ENCODE measurements at places on chromosomes 3 and 15. TPM values are rescaled to one million over a fixed set of nuclear protein-coding genes. Genes with fewer than 3 reads are reported as not detected.
A peak's percentile ranks its signal among the peaks of the same experiment; 100 is the strongest.

The GATM gene
- total RNA-seq, result 12.2 TPM

- DNase-seq, result no peak
These were observed 249.0 kb downstream of the NFKBIZ start for GRCh38 chr3:102098130-102098885.

DNA sequence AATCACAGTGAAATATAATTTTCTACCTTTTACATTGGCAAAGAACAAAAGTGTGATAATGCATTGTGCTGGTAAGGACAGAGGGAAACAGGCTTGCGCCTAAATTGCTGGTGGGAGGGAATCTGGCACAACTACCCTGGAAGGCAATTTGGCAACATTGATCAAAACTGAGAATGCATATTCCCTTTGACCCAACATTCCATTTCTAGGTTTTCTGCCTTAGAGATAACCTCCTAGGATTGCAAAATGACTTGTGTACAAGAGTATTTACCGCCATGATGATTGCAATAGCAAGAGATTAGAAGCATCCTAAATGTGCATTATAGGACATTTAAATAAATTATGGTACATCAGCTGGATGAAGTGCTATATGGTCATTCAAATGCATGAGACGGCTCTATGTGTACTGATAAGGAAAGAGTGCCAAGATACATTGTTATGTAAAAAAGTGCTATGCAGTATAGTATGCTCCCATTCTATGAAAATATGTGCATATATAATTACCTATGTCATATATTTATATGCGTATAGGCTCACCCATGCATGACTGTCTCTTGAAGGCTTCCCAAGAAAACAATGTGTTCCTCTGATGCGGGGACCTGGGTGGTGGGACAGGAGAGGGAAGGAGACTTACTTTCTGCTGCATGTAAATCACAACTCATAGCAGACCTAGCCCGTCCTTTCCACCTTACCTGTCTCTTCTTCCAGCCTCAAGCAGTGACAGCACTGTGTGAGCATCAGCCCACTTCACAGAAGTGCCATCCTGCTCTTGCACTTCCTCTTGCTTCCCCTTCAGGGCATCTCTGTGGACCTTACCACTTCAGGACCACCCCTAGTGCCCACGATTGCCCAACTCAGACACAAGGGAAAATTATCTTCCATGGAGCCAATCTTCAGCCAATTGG, 249.9 kb upstream of the TLE3 start:
- no peak for DNase-seq

DNA sequence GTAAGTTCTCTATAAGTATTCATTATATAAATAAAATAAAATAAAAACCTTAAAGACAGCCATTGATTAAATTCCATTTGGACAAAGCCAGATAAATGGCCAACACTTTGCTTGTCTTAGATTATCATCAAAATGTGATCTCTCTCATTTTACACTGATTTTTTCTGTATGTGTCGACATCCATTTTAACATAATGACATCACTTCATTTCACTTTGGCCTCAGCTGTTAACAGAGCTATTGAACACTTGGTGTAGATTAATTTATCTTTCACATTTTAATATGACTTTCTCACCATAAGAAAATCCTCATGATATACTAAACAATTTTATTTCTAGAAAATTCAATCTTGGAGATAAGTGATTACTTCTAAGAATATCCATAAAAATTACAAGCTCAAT, 198.1 kb downstream of the MECOM start:
- DNase-seq, result no peak

The NCKIPSD gene
- 10.2 TPM for total RNA-seq

The PLCL2 gene
- total RNA-seq, result 7.9 TPM

- peak; percentile 25 for DNase-seq
These were observed 124.5 kb downstream of the TLE3 start for GRCh38 chr15:69973102-69973714.

DNA sequence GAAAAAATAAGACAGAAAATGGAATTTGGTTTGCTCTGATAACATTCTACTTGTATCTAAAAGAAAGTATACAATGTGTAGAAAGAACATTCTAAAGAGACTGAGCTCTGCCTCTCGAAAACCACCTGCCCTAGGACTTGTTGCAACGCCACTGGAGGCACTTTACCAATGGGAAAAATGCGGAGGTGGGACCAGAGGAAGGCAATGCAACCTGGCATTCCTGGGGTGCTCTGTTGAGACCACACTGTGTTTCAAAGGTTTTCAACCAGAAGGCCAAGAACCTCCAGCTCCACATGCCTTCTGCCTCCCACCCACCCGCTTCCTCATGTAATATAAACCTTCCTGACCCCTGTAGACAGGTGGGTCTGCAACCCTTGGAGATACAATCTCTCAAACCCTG, 4.5 kb downstream of the PROK2 start:
- DNase-seq, result peak; percentile 7

DNA sequence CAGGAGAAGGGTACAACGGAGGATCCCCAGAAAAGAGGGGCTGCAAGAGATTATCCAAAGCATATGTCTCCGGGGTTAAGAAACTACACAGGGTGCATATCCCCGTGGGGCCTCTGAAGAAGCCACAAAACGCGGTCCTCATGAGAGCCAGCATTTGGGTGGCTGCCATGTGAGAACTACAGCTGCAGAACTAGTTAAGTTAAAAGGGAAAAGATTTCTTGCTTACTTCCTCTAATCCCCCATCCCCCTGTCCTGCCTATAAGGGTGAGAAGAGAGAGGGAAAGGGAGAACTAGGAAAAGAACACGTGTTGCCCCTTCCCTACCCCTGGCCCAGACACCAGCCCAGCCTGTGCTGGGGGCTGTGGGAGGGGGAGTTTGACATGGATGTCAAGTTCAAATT, 70.4 kb upstream of the PCSK6 start:
- peak; percentile 59 for DNase-seq

DNA sequence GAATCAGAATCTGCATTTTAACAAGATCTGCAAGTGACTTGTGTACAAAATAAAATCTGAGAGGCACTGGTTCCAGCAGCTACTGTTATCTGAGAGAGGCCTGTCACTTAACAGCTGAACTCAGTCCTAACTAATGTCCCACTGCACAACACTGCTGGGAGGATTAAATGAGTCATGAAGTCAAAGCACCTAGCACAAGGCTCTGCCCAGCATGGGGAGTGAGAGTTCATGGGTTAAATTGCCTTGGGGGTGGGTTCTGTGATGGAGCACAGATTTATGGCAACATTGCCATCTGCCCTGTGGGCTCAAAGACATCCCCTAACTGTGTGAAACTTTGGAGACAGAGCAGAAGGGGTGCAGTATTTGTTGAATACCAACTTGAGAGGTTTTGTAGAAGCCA, 250.9 kb downstream of the PLCL2 start:
- DNase-seq, result peak; percentile 12

DNA sequence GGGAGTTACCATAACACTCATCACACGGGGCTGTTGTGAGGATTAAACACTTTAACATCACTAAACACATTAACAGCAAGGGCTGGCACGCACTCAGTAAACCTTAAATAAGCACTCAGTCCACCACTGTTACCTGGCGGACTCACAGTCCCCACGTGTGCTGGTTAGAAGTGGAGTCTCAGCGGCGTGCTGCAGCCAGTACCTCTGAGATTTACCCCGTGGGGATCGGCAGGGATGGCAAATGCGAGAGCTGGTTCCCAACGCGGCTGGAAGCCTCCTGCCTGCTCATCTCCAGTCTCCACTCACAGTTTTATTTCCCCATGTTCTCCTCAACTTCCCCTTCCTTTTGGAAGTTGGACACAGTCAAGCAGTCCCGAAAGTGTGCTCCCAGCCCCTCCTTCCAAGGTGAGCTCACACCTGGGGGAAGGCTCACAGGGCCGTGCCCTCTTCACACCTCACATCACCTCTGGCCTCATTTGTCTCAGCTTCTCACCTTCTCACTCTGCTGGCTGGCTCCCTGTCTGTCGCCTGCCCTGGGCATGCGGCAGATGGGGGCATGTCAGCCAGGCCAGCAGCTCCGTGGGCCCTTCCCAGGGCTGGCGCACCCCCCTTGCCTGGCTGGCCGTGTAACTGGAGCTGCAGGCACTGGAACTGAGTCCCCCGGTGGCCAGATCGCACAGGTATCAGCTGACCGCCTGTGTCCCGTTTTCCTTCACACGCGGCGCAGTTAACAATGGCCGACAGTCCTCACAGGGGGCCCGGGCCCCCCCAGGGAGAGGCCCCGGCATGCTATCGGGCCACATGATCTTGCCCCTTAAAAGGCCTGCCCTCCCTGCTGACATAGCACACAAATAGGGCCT, 87.1 kb downstream of the WNT7A start:
- no peak for DNase-seq

The HTR3E gene
- total RNA-seq, result not detected

The PSTPIP1 gene
- total RNA-seq, result 27.8 TPM

DNA sequence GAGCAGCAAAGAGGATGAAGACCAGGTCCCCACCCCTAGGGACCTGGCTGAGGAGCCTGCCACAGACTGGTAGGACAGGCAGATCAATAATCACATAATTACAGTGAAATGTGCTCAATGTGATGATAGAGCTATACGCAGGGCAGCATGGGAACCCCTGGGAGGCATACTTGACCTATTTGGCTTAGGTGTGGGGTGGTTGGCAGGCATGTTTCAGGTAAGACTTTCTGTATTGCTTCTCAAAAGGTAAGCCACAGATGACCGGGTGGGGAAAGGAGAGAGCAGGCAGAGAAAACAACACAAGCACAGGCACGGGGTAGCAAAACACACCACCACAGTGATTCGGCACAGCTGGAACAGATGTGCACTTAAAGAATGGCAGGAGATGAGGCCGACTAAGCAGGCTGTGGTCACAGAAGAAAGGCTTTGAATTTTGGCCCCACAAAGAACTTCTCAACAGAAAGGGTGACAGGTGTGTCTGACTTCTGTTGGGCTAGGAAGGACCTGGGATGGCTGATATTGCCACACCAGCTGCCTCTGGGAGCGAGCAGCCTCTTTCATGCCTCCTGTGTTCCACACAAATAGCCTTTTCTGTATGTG, 64.1 kb downstream of the ABCC5 start:
- no peak for DNase-seq

- no peak for DNase-seq
These were observed 243.3 kb upstream of the CCDC54 start for GRCh38 chr3:107133891-107134290.

- DNase-seq, result peak; percentile 86
These were observed 109.2 kb downstream of the LRRK1 start for GRCh38 chr15:101028321-101028720.

DNA sequence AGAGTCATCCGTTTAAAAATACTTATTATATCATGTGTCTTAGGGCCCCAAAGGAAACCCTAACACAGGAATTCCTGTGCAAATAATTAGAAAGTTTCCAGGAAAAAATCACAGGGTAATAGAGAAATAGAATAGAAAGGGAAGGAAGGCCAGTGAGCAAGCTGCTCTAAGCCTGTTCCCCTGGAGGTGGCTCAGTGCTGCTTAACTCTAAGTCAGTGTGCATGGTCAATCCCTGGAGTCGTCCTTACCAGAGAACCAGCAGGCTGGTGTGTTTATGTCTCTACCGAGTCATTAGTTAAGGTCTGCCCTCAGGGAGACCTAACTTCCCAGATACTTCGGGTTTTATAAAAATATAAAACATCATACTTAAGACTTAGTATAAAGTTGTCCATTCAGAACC, 21.0 kb upstream of the MCF2L2 start:
- DNase-seq, result peak; percentile 50

The CFAP20DC gene
- total RNA-seq, result 5.4 TPM

GRCh38 chr3:192844836-192845525, 72.7 kb downstream of the MB21D2 start:
- DNase-seq, result peak; percentile 48

DNA sequence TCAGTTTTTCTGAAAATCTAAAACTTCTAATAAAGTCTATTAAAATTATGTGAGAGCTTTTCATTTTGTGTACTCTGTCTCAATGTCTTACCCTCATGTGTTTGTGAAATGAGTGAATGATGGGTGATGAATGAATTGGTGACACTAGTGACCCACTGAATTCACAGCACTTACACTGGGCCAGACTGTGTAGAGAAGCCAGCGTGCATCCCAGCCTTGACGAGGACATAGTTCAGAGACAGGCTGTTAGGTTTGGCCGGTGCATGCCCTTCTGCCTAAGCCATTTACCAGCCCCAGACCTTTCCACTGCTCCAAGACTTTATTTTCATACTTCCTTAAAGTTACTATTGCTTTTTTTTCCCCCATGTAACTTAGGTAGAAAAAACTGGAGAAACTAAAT, 38.8 kb downstream of the FBXO22 start:
- DNase-seq, result no peak

- no peak for DNase-seq
These were observed 29.0 kb downstream of the CCDC12 start for GRCh38 chr3:46947546-46947901.

DNA sequence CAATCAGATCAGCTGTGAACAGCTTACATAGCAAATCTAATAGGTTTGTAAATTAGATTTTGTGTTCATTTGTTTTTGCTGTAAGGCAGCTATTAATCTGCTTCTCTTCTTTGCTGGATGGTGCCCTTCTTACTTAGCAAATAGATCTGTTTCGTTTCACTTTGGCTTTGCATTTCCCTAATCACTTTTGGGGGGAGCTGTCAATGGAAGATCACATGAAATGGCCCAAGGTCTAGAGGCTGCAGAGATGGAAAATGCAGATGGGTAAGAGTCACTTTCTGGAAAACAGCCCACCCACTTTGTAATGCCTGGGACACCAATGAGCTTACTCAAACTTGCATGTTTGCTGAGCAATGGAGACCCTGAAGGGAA, 36.4 kb downstream of the ST8SIA2 start:
- no peak for DNase-seq

DNA sequence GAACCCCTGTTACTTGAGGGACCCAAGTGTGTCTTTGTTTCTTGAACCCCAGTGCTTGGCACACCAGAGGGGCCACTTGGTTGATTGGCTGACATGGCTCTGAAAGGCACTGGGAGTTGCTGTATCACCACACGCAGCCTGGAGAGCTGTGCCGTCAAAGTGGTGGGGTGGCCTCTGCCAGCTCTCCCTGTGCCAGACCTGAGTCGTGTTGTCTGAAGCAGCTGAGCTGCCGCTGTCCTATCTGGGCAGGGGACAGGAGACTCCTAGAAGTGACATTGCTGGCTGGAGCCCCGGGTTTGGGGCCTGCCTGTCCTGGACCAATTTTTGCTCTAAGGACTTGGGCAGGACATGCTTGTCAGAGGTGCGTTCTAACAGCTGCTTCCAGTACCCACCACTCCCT, 5.5 kb upstream of the SNX22 start:
- DNase-seq, result peak; percentile 32

GRCh38 chr15:66261056-66261455, 7.5 kb upstream of the MEGF11 start:
- no peak for DNase-seq

DNA sequence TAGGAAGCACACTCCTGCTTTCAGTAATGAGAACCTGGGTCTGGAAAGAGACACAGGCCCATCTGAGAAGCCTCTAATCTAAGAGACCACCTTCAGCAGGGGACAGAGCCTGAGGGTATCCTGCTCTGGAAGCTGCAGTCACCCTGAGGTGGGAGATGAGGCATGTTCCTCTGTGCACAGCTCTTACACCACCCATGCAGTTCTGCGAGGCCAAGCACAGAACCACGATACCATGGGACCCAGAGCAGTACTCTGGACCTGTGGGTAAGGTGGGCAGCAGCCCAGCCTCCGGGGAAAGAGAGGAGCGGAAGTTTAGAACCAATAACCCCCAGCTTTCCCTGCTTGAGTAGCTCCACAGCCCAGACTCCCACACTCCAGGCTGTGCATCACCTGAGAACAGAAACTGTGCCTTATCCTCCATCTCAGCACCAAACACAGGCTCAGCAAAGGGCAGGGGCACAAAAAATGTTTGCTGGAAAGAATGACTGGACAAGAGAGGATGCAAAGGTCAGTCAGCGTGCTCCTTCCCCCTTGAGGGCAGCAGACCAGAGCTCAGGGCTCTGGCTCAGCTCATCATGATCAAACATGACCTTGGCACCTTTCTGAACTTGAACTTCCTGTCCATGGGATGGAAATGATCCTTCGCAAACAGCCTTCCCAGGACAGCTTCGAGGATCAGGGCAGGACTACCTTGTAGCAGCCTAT, 43.1 kb downstream of the RBPMS2 start:
- DNase-seq, result no peak
